ENCODE measurements at places on chromosomes 5 and 9.
A peak's percentile ranks its signal among the peaks of the same experiment; 100 is the strongest.

- no peak for DNase-seq
These were observed 11.3 kb downstream of the WWC1 start for GRCh38 chr5:168302785-168303184.

- DNase-seq: no peak
These were observed 43.5 kb upstream of the LRRC14B start for GRCh38 chr5:147751-148150.

- DNase-seq: no peak
These were observed 28.8 kb upstream of the DAB2IP start for GRCh38 chr9:121622387-121623203.

GRCh38 chr9:121937240-121937639 lies 155.9 kb downstream of the TTLL11 start:
- DNase-seq: no peak

DNA sequence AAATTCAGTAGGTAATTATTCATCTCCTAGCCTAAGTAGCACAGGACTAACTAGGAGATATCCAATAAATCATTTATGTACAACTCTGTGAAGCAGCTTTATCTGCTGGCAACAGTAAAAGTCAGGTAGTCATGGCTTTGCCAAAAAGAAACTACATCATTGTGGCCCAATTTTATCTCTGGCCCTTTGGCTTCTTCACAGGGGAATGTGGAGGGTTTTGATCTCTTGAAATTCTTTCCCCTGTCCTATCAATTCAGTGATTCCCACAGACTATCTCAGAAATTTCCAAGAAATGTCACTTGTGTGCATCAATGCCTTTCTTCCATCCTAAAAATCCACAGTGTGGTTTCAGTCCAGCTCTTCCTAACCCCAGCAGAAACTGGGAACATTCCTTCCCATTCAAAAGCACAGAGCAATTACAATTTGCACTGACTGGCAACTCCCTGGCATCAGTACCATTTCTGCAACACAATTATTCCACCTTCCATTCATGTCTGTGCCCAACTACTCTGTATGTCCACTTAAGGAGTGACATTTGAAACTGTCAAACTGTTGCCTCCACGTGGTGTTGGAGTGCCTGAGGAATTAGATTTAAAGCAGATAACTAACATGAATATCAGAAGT lies 6.6 kb downstream of the CDC14B start:
- DNase-seq: no peak

GRCh38 chr5:58200451-58200850 lies 259.4 kb downstream of the PLK2 start:
- no peak for DNase-seq

DNA sequence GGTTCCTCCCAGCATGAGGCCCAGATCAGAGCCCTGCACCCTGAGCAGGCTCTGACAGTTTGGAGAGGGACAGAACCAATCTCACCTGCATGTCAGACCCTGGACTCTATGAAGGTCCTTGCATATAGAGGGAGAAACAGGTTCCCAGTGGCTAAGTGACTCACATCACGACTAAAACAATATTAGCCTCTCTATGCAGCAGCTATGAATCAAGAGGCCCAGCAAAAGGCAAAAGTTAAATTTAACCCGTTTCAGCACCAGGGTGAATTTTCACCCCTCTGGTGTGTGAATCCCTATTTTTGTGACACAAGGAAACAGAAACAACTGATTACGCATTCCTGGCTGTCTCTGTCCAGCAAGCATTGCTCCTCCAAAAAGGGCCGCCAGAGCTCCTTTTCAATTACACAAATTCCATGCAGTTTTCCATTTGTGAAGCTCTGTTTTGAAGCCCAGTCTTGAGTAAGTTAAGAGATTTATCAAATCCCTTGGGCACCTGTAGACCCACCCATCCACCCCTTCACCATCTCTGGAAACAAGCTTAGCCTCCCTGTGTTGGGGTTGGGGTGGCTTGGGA lies 136.6 kb downstream of the GABBR2 start:
- DNase-seq: no peak

- DNase-seq: no peak
These were observed 284.4 kb upstream of the RFX3 start for GRCh38 chr9:3810231-3810630.

- DNase-seq: no peak
These were observed 23.4 kb downstream of the WNK2 start for GRCh38 chr9:93207326-93207814.

- DNase-seq: peak; percentile 41
These were observed 39.0 kb downstream of the ITK start for GRCh38 chr5:157219491-157220271.

- no peak for DNase-seq
These were observed 500.0 kb upstream of the C9orf72 start for GRCh38 chr9:28073270-28073669.

DNA sequence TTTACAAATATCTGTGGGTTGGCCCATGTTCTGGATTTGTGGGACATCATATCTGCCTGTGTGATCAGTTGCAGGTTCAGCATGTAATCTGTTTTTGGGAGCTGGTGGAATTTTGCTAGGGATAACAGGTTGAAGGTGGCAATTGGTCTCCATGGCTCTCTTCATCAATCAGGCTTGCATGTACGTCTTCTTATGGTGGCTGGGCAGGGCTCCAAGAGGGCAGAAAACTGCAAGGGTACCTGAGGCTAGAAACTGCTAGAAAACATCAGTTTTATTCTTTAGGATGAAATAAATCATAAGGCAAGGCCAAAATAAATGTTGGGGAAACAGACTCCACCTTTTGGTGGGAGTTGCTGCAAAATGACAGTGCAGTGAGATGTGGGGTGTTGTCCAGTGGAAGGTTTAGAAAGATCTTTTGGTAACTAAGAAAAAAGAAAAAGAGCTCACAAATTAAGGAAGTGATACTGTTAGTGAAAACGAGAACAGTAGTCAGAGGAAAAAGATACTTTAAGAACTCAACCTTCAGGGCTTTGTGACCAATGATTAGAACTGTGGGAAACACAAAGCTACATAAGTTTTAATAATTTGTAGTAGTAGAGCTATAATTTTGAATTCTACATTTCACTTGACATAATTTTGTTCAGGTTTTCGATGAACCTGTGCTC lies 300.7 kb upstream of the IZUMO3 start:
- no peak for DNase-seq

DNA sequence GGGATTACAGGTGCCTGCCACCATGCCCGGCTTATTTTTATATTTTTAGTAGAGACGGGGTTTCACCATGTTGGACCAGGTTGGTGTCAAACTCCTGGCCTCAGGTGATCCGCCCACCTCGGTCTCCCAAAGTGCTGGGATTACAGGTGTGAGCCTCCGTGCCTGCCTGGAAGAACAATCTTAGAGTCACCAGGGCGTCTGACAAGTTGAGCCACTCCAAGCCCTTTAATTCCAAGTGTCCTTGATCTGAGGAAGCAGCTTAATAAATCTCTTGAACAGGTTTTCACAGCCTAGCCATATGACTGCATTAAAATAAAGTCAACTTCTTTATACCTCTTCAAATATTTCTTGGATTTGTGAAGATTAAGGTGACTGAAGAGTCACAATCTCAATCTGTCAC lies 31.5 kb downstream of the SLC44A1 start:
- DNase-seq: no peak

DNA sequence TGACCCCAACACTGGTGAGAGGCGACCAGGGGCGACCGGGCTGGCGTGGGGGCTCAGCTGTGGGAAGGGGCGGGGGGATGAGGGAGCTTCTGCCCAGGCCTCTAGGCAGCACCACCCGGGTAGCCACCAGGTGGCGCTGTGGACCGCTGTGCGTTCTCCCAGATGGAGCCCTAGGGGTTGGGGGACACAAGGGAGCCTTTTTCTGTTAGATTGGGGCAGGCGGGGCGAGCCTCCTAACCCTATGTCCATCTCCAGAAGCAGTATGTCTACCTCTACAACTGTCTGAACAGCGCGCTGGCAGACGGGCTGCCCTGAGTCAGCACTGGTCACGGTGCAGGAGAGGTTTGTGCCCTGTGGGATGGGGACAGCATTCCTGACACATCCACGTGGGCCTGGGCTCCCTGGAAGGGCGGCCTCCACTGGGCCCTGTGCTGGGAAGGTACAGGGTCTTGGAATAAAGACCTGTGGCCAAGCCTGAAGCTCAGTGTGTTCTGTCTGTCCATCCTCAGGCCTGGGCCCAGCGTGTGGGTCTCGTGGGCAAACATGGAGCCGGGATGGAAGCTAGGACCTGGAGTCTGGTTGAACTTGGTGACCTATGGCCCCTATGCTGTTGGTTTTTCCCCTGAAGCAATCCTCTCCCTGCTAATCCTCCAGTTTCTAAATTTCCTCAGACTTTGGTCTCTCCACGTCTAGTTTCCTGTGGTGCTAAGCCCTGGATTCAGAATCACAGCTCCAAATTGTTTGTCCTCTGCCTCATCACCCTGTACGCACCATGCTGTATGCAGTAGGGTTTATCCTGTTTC lies 23.1 kb upstream of the SPTLC1 start:
- peak; percentile 79 for DNase-seq

GRCh38 chr5:4542145-4542778 lies 597.9 kb upstream of the ADAMTS16 start:
- DNase-seq: no peak

GRCh38 chr5:161086461-161086860 lies 234.4 kb upstream of the ATP10B start:
- no peak for DNase-seq

DNA sequence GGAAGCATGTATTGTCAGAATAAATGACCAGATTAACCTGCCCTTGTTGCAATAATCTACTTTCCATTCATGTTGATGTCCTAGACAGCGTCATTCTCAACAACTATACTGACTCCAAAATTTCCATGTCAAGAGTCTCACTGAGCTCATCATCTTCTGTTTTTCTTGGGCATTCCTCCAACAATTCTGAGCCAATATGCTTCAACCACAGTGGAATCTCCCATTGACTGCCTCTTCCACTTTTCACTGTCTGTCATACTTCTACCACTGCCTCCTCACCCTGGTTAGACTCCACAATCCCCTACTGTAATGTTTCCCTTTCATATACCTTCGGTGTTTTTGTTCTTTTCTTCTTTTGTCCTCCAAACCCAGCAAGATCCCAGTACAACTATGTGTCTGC lies 162.8 kb downstream of the TLE1 start:
- DNase-seq: no peak
